ENCODE measurements at places on chromosomes 11 and 22.
A peak's percentile ranks its signal among the peaks of the same experiment; 100 is the strongest.

DNA sequence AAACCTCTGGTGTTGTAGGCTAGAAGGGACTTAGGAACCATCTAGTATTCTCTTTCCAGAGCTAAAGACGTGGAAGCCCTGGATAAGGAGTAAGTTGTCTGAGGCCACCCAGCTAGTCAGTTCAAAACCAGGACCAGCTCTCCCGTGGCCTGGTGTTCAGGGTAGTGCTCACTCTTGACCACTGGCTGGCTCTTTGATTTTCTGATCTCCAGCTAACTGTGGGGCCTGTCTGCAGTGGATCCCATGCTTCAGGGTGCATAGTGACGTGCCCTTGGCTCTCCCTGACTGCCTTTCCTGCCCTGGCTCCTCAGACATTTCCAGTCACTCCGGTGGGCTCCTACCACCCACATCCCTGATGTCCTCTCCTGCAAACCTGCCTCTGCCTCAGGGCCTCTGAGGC is 1.3 kb downstream of the CLMP start:
- DNase-seq = no peak

DNA sequence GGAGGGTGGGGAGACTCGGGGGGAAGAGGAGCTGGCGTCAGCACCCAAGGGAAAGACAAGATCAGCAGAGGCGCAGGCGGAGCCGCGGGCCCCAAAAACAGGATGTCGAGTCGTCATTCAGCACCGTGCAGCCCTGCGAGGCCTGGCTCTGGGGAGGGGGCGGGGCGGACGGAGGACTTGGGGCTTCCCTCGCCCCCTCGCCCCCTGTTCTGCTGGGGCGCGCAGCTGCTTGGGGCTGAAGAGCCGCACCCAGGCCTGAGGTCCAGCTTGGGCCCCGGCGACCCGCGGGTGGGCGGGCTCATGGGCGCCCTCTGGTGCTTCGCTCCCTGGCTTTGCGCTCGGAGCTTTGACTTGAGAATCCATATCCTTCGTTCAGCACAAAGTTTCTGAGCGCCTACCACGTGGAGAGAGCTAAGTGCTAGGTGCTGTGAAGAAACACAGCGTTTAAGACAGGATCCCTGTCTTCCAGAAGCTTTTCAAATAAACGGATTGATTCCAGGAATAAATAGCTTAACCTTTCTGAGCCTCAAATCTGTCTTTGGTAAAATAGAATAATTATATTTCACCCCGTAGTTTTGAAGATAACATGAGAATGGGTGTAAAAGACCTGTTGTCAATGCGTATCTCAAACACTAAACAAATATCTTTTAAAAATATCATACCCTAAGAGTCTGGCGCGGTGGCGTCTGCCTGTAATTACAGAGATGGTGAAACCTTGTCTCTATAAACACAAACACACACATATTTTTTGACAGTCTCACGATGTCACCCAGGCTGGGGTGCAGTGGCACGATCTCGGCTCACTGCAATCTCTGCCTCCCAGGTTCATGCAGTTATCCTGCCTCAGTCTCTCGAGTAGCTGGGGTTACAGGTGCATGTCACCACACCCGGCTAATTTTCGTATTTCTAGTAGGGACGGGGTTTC is 929 bp upstream of the RHOG start:
- peak; percentile 76 for DNase-seq

GRCh38 chr11:95252586-95252985 is 21.6 kb upstream of the SESN3 start:
- no peak for DNase-seq

- DNase-seq = no peak
Measured at GRCh38 chr11:131136486-131136885, 220.2 kb upstream of the SNX19 start.

DNA sequence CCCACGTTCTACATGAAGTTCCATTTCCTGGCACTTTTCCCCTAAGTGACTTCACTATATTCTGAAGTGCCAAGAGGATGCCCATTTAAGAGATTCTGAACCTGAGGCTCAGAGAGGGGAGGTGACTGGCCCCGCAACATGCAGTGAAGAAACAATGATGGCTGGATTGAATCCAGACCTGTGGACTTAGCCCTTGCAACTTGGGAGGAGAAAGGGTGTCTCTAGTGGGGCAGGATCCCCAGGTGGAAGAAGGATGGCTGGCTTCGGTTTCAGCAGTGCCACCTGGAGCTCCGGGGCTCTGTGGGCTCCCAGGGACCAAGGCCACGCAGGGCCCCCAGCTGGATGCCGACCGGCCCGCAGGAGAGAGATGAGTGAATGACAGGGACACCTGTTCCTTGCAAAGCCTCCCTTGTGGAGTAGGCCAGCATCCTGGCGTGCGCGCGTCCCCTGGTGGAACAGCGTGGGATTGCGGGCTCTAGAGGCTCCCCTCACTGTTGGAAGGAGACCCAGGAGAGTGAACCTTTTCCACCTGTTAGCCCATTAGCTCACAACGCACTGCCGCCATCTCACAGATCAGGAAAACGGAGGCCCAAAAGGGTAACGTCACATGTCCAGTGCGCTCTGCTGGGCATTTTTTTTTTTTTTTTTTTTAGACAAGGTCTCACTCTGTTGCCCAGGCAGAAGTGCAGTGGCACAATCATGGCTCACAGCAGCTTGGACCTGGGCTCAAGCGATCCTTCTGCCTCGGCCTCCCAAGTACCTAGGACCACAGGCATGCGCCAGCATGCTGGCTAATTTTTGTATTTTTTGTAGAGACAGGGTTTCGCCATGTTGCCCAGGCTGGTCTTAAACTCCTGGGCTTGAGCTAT is 104.7 kb downstream of the KIAA1671 start:
- peak; percentile 69 for DNase-seq

- DNase-seq = no peak
Measured at GRCh38 chr11:122031813-122032212, 84.2 kb downstream of the BLID start.

GRCh38 chr11:7511401-7511800 is 2.4 kb upstream of the PPFIBP2 start:
- no peak for DNase-seq

DNA sequence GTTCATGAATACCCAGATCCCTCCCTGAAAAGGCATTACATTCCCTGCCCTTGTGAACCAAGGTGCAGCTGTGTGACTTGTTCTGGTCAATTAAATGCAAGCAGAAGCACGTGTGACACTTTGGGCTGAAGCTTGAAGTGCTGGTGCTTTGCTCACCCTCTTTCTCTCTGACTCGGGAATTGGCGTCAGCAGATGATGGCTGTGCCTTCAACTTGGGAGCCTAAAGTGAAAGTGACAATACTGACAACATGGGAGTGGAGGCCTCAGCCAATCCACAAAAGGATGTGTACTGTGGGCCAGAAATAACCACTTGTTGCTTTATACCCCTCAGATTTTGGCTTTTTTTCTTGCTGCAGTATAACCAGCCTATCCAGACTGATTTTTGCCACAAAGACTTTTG is 148.3 kb upstream of the THY1 start:
- DNase-seq = no peak
